ENCODE measurements at places on chromosomes 1 and 21.

GRCh38 chr1:188363943-188364342 lies 1535.2 kb downstream of the PLA2G4A start:
- DNase-seq = no peak

DNA sequence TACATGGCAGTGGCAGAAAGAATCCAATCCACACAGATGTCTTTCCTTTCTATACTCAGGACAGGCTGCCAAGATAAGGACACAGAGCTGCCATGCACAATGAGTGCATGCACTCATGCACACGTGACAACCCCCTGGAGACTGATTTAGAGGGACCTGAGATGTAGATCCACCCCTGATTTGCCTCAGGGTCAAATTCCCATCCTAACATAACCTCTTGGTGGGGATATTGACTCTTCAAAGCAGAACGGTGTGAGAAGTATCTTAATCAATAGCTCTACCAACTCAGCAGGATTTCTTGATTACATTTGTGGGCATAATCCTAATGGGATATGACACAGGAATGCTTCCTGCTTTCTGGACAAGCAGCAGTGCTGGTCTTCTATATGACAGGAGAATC lies 125.2 kb upstream of the DSCAM start:
- no peak for DNase-seq

DNA sequence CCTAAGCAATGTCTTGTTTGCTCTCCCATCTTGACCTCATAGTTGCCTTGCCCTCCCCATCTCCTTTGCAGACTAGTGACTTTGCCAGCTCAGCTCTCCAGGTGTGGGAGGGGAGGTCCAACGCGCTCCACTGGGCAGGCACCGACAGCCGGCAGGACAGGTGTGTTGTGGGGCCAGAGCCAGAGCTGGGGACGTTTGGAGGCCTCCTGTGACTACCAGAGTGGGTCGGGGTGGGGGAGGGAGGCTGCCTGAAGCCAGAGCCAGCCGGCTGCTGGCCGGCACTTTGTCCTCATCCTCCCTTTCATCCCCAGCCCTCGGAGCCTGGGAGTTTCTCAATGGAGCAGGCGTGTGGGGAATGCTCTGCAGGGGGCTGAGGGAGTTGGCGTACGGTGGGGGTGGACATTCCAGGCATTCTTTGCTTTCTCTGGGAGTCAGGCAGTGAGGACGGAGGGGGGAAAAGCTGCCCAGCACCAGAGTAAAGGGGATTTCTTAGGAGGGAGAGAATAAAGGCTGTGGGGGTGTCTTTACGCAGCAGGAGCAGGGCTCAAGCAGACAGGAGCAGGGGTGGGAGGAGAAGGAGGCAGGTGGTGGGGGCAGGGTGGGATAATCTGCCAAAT lies 20.2 kb downstream of the NUAK2 start:
- DNase-seq = peak; percentile 36

GRCh38 chr1:198771563-198772153 lies 132.8 kb downstream of the PTPRC start:
- no peak for DNase-seq

GRCh38 chr1:21126324-21126723 lies 50.4 kb downstream of the EIF4G3 start:
- DNase-seq = no peak

DNA sequence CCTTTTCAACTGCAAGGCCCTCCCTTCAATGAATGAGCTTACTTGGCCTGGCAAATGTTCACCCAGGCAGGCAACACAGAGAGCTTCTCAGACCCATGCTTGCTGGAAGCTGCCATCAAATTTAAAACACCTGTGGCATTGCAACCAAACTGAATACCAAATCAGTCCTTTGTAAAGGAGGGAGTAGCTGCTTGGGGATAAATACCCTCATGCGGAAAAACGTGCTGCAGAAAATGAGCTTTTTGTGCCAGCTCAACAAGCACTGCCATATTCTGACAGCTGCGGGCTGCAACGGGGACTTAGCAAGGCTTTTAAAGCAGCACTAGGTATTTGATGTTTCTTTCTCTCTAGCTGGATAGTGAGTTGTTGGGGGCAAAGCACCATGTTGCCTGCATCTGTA lies 119.7 kb downstream of the PLPPR4 start:
- no peak for DNase-seq

- DNase-seq = peak; percentile 75
These were observed 354.6 kb upstream of the C1orf87 start for GRCh38 chr1:60428127-60428526.

DNA sequence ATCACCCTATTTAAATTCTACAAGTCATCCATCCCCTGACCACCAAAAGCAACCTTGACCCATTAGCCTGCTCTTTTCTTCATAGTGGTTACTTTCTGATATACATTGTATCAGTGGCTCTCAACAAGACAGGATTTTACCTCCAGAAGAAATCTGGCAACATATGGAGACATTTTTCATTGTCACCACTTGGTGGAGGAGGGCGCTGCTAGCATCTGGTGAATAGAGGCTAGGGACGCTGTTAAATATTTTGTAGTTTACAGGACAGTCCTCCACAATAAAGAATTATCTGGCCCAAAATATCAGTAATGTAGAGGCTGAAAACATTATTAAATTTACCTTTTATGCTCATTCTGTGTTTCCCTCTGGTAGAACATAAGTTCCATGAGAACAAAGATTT lies 6.1 kb downstream of the HSPA13 start:
- DNase-seq = no peak

All from LNCaP clone FGC (cell line).